Panc1 (cell line): ENCODE measurements at places on chromosomes 12 and 14. TPM values are rescaled to one million over a fixed set of nuclear protein-coding genes. Genes with fewer than 3 reads are reported as not detected.

The CIROP gene
- total RNA-seq, result not detected

The HVCN1 gene
- total RNA-seq, result 0.87 TPM

The AQP6 gene
- total RNA-seq, result 0.31 TPM

The TSPAN8 gene
- 4.2 TPM for total RNA-seq

The OXA1L gene
- 71.3 TPM for total RNA-seq

The TMEM179 gene
- total RNA-seq, result 3.4 TPM

The SNW1 gene
- 67.0 TPM for total RNA-seq

DNA sequence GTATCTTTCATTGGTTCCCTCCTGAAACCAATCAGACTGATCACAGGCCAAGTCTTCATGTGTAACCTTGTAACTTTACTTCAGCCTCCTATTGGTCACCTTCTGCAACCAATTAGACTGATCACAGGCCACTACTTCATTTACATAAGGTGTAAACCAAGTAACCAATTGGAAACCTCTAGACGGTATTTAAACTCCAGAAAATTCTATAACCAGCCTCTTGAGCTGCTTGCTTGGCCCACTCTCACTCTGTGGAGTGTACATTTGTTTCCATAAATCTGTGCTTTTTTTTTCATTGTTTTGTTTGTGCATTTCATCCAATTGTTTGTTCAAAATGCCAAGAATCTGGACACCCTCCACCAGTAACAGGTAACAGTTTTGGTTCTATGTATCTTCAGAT lies 47.5 kb downstream of the EIF2S3B start:
- no peaks in the 10 kb centered on the region for H3K27me3 ChIP-seq
- H3K27ac ChIP-seq, result no peak overlapping the region
- no peaks in the 10 kb centered on the region for H3K4me1 ChIP-seq
- DNase-seq, result no peak

DNA sequence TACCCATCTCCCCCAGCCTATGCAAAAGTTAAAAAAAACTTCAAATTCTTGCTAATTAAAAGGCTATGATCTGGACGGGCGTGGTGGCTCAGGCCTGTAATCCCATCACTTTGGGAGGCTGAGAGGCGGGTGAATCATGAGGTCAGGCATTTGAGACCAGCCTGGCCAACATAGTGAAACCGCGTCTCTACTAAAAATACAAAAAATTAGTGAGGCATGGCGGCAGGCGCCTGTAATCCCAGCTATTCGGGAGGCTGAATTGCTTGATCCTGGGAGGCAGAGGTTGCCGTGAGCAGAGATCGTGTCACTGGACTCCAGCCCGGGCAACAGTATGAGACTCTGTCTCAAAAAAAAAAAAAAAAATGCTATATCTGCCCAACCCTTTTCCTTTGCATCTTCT lies 925.4 kb downstream of the GALC start:
- no peak for DNase-seq
- H3K36me3 ChIP-seq, result no peaks in the 10 kb centered on the region
- H3K4me3 ChIP-seq, result no peak overlapping the region
- H3K27me3 ChIP-seq, result no peaks in the 10 kb centered on the region
- no peaks in the 10 kb centered on the region for H3K4me1 ChIP-seq

DNA sequence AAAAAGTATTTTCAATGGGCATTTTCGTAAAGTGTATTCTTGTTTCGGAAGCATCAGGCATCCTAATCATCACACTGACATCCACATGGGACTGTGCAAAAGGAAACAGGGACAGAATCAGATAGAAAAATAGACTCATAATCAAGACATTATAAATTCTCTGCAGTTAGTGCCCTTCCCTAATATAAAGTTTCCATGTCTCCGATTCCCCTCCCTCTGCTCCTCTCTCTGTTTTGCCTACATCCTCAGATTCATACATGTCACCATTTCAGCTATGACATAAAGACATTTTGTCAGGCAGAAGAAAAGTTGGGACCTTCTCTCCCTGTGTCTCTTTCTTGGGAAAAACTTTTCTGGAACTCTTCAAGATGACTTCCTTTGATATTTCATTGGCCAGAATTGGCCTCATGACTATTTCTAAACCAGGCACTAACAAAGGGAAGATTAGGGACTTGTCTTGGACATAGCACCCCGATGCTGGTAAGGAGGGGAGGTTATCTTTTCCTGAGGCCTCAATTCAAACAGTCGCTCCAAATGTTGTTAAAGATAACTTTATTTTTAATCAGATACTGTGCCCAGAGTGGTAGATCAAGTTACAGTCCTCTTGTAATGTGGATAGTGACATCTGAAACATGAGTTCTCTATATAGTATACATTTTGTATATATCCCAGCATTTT lies 212.1 kb upstream of the BTG1 start:
- no peaks in the 10 kb centered on the region for H3K4me1 ChIP-seq

GRCh38 chr14:50875359-50876070 lies 3.7 kb downstream of the ABHD12B start:
- H3K27ac ChIP-seq, result no peak overlapping the region
- H3K4me1 ChIP-seq, result no peaks in the 10 kb centered on the region
- peaks cover 17% of the 10 kb centered on the region for H3K27me3 ChIP-seq
- DNase-seq, result no peak
- H3K36me3 ChIP-seq, result no peaks in the 10 kb centered on the region

DNA sequence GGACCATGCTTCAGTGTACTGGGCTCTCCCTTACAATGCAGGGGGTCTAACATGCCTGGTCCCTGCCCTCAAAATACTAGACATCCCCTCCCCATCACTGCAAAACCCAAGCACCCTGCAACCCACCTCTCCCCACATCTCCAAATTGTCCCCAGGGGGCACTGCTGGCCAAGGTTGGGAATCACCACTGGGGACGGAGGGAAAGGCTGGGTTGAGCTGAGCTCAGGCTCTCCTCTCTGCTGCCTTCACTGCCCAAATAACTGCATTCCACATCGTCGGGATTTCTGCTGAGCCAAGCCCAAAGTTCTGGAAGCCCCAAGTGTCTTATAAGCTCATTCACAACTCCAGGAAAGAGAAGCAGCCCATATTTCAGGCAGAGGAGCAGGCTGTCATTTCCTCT lies 69.6 kb downstream of the NT5DC3 start:
- H3K27me3 ChIP-seq, result no peaks in the 10 kb centered on the region
- no peak overlapping the region for H3K4me3 ChIP-seq
- no peak overlapping the region for H3K27ac ChIP-seq
- no peaks in the 10 kb centered on the region for H3K4me1 ChIP-seq
- H3K36me3 ChIP-seq, result 0 out of 2 replicates have a peak, but pooled peaks cover 4% of the 10 kb centered on the region
- DNase-seq, result no peak

DNA sequence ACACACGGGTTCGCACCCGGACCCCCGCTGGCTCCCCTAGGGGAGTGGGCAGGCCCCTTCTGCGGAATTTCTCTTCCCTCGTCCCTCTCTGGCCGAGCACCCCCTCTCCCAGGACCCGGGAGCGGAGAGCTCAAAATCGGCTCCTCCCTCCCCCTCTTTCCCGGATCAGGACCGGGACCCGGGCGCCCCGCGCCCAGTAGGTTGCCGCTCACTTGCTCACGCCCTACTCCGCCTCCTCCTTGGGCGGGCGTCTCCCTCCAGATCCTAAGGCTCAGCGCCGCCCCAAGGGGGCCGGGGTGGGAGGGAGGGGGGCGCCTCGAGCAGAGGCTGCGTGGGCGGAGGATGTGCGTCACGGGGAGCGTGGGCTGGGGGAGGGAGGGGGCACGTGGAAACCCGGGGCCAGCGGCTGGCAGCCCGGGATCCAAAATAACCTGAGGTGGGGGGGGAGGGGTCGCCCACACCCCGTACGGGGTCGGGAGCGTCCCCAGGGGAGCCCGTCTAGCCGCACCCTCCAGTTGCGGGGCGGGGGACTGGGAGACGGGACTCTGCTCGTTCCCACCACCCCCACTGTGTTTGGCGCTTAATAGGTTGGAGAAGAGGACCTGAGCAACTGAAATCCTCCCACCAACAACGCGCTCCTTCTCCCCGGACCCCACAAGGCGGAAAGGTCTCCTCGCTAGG lies 1.8 kb upstream of the NAB2 start:
- H3K4me3 ChIP-seq, result peak overlapping the region; percentile 91
- no peak for DNase-seq
- H3K36me3 ChIP-seq, result peaks cover 5% of the 10 kb centered on the region; the same call in 1 of the 2 replicates
- no peaks in the 10 kb centered on the region for H3K27me3 ChIP-seq
- H3K4me1 ChIP-seq, result peaks cover 19% of the 10 kb centered on the region
